ENCODE measurements at places on chromosomes 6 and 20. TPM values are rescaled to one million over a fixed set of nuclear protein-coding genes. Genes with fewer than 3 reads are reported as not detected.

Gene PTCRA
- total RNA-seq: not detected

DNA sequence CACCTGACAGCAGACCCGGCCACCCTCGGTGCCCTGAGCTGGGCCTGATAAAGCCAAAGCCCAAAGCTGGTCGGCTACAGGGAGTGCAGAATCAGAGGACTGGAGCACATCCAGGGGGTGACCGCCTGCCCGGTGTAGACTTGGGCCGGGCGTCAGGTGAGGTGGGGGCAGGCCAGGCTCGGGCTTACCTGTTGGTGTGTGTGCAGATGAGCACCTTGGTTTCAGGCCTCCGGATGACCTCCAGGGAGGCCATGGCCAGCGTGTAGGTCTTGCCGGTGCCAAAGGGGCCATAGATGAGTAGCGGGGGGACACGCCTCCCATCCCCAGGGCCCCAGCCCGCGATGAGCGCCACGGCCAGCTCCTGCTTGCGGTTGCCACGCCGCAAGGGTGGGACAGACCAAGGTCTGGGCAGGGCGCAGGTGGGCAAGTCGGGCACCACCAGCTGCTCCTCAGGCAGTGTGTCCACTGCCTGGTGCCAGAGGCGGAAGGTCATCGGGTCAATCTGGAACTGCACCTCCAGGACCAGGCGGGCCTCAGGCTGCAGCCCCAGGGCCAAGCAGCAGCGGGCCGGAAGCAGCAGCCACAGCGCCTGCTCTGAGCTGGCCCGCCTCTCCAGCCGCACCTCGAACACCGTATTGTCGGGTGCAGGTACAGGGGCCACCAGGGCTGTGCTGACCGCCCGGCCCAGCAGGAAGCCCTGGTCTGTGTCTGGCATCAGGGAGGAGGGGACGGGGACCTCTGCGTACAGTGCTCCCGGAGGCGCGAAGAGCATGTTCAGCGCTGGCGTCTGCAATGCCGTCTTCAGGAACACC, 5.7 kb downstream of the HELZ2 start:
- DNase-seq: no peak

DNA sequence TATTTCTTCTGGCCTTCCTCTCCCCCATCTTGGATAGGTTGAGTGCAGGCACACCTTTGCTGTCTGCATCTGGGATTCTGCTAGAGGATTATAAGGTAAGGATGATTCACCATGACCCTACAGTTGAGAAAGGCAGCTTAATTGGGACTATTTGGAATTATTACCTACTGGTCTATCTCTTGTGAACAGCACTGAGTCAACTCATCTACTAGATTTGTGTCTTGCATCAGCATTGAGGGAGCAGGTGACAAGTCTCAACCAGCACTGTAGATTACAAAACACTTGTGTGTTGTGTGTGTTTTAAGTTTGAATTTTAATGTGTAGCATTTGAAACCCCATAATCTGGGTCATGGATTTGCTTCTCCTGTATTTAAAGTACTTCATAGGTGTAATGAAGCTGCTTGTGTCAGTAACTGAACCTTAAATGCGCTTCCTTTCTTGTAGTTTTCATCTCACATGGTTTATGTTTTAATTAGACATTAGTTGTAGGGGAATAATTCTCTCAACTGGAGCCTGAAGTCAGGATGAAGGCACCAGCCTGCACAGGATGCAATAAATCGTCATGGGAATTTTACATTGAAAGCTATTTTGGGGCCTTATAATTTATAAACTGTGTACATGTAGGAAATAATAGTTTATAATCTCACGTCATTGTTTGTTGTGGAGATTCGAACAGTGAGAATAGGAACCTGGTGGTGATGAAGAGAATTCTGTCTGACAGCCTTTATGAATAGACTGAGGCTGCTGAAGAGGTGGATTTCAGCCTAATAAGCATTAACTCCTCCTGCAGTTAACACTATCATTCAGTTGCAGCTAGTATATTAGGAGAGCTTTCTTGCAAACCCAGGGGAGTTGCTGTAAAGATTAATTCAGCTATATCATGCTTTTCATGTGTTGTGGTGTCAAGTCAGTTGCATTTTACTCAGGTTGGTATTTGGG, 125.1 kb downstream of the JARID2 start:
- no peak for DNase-seq

DNA sequence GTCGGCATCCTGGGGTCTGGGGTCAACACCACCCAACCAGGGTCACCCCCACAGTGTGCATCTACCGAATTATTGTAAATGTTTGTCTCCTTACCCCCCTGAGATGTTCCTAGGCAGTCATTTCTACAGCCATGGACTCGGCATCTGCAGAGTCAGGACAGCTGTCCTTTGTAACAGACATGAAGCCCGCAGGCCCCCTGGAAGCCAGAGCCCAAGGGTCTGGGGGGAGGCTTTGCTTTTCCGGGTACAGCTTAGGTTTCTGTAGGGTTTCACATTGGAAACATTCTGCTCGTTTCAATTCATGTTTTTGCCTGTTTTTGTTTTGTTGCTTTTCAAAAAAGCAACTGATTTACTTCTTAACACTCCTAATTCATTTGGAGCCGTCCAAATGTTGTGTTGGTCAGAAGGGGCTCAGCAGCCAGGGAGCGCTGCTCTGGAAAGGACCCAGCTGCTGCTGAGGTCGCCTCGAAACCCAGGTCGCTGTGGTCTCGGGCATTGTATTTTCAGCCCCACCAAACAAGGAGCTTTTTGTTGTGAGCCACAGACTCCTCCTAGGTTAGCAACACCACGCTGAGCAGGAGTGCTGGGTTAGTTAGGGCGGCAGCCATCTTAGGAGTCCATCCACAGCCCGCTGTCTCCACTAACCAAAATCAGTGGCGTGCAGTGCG, 160.4 kb downstream of the TMEM242 start:
- DNase-seq: no peak

DNA sequence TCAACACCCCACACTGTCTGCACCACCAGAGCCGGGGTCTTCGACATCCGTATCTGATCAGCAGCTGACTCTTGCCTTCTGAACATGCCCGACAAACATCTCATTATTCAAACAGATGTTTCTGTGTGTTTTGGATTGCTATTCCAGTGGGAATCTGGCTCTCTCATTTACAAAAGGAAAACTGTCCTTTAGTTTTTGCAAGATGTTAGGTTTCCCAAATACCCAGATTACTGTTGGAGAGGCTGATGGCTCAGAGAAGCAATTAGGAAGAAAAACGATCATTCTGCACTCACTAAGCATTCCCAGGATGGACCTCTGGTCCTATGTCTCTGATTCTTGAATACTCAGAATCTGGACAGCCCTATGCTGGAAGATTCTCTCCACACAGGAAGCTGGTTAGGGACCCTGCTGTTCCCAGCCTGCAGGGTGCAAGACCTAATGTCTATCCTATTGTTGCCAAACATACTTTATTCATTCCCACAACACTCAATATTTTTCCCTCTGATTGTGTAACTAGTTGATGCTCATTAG, 532.9 kb downstream of the CDH26 start:
- DNase-seq: no peak

Data from SJSA1 (cell line).